B cell (primary cell): ENCODE measurements at places on chromosomes 5 and 9. TPM values are rescaled to one million over a fixed set of nuclear protein-coding genes. Genes with fewer than 3 reads are reported as not detected.

The IL13 gene
- total RNA-seq: 0.42 TPM in 1 of 2 replicates, not detected in the other

The TOR2A gene
- 14.3 and 15.8 TPM in 2 replicates for total RNA-seq

The ANKRD33B gene
- total RNA-seq: 23.4 and 24.8 TPM in 2 replicates

The SHOC1 gene
- not detected in 2 replicates for total RNA-seq

The AFAP1L1 gene
- not detected in 2 replicates for total RNA-seq

The PLAC8L1 gene
- 0.49 and 0.51 TPM in 2 replicates for total RNA-seq

The ZMAT2 gene
- 55.7 and 55.8 TPM in 2 replicates for total RNA-seq

The ORM2 gene
- not detected in 2 replicates for total RNA-seq

The PTGES2 gene
- 68.0 and 77.8 TPM in 2 replicates for total RNA-seq

The LEAP2 gene
- total RNA-seq: 5.4 and 5.9 TPM in 2 replicates

The SHB gene
- 1.5 and 1.9 TPM in 2 replicates for total RNA-seq

The PCDHAC2 gene
- total RNA-seq: not detected in 2 replicates

The GCNT4 gene
- total RNA-seq: not detected in 2 replicates

The COMMD10 gene
- 48.2 and 48.7 TPM in 2 replicates for total RNA-seq

The ERAP2 gene
- total RNA-seq: 74.2 and 76.5 TPM in 2 replicates

The IL7R gene
- 1.4 and 2.4 TPM in 2 replicates for total RNA-seq

The ZNF608 gene
- total RNA-seq: 17.4 and 21.0 TPM in 2 replicates

The FOXD4 gene
- 0.89 and 1.4 TPM in 2 replicates for total RNA-seq

The PCDHB9 gene
- total RNA-seq: 0.12 TPM in 2 replicates

The PCDHGA8 gene
- total RNA-seq: 1.2 and 1.3 TPM in 2 replicates

The SECISBP2 gene
- 124 and 130 TPM in 2 replicates for total RNA-seq

The FAM151B gene
- 1.1 TPM in 1 of 2 replicates, not detected in the other for total RNA-seq

The GHR gene
- not detected in 2 replicates for total RNA-seq

The SPARC gene
- total RNA-seq: not detected in 2 replicates

The TMEM174 gene
- not detected in 2 replicates for total RNA-seq

The KIF24 gene
- total RNA-seq: 0.79 and 0.87 TPM in 2 replicates
